HL-60 (cell line): ENCODE measurements at places on chromosomes 1 and 21.

GRCh38 chr21:39658066-39658465 is 45.3 kb downstream of the B3GALT5 start:
- no peak for DNase-seq

DNA sequence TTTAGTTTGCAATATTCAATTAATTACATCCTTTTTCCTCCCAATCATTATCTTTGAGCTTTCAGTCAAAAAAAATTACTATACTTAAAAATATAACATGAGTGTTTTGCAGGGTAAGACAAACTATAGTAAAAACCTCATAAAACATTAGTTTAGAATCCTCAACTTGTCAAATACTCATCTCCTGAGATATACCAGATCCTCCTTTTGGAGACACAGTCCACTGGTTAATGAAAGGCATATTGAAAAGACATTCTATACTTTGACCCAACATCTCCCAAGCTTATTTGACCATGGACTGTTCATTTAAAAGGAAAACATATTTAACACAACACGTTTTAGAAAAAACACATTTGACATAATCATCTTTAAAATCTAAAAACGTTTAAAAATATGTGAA is 52.8 kb downstream of the NRIP1 start:
- no peak for DNase-seq

DNA sequence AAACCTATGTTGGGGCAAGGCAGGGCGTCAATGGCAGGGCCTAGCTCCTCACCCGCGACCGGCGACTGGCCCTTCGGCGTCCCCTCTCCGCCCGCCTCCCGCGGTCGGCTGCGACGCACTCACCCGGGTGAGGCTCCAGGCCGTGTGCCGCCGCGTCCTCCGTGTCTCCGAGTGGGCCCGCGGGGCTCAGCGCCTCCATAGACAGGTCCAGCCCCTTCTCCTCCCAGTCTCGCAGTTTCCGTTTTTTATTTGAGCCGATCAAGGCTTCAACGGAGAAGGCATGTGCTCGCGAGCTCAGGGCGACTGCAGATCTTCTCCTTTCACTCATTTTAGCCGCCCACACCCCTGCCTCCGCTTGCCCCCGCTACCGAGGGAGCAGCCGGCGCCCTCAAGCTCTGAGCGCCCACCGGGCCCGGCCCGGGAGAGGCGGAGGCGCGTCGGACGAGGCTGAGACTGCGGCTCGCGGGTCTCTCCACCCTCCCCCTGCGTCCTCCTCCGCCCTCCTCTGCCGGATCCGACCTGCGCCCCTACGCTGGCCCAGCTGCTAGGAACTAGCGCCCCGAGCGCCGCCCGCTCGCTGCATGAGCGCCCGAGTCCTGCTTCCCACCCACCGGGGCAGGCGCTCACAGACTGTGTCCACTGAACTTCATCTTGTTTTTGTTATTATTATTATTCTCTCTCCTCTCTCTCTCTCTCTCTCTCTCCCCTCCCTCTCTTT is 516 bp downstream of the TBX15 start:
- no peak for DNase-seq

GRCh38 chr1:38727684-38728584 is 131.6 kb downstream of the RRAGC start:
- DNase-seq: no peak

- no peak for DNase-seq
Measured at GRCh38 chr1:198889101-198889500, 250.3 kb downstream of the PTPRC start.

- DNase-seq: no peak
Measured at GRCh38 chr1:156859523-156860112, 701 bp upstream of the INSRR start.

DNA sequence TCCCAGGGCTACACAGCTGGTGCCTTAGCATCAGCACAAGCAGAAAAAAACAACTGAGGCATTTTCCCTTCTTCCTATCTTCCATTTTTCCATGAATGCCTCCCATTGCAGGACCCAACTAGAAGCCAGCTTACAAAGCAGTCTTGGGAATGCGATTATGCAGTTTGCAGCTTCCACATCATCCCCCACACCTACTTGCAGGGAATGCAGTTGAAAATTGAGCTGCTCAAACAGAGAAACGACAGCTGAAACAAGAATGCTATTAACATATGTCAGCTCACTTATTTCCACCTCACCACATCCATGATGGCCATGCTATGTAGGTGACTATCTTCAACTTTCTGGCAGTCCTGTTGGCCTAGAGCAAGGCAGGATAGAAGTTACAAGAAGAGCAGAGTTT is 150.6 kb upstream of the KCTD3 start:
- DNase-seq: no peak

DNA sequence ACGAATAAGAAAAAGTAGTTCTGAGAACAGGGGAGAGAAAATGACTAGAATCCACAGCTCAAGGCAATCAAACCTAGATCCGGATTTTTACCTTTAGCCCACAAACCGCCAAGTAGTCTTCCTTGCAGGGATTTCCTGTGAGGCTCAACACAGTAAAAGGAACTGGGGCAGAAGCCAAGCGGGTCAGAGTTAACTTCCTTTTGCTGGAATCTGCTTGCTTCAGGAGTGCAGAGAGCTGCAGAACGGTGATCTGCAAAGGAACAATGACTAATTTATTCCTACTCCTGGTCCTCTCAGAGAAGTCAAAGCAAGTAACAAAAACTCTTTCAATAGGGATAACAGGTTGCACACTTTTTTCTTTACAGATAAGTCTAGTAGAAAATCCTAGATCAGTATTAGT is 53.4 kb downstream of the UBR4 start:
- DNase-seq: peak; percentile 59

GRCh38 chr1:23561813-23562100 is 2.5 kb upstream of the ID3 start:
- no peak for DNase-seq

DNA sequence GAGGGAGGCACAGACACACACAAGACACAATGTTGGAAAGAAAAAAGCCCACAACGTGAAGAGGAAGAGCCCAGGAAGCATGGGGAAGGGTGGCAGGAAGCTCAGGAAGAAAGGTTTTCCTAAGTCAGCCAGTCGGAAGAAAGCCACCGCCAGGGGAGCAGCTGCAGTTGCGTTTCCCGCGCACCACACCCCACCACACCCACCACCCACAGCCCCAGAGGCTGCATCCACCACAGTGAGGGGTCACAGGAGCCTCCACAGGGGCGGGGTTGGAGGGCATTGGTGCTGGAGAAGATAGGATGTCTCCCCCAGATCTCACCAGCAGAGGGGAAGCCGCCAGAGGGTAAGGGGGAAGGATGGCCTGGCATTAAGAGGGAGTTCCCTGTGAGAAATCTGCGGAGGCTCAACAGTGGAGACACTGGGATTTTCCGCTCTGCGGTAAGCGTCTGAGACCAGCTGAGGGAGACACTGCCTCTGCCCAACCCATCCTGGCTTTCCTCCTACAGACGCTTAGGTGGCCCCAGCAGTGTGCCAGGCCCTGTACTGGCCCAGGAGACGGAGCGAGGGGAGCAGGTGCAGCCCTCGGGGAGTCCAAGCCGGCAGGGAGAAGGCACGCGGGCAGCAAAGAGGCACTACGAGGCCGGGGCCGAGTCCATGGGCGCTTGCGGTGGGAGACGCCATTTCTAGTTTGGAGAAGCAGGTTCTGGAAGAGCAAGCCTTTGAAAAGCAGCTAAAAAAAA is 19.8 kb downstream of the PGLYRP3 start:
- DNase-seq: no peak

DNA sequence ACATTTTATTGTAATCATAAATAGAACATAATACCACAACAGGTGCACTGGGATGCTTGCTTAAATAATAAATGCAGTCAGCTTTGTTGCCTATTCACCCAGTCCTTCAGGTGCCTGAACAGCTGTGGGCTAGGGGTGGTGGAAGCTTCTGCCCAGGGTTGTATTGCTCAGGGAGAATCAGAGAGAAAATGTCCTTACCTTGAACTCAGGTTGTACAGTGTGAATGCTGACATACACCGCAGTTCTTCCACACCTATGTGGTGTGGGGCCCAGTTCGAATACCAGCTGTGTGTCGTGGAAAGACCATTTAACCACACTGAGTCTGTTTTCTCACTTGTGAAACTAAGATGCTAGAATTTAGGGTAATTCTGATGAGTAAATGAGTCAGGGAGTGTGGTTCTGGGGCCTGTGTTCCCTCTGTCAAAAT is 115.7 kb upstream of the ATP1A1 start:
- DNase-seq: no peak

GRCh38 chr21:44485254-44485793 is 30.0 kb downstream of the LRRC3 start:
- DNase-seq: no peak

DNA sequence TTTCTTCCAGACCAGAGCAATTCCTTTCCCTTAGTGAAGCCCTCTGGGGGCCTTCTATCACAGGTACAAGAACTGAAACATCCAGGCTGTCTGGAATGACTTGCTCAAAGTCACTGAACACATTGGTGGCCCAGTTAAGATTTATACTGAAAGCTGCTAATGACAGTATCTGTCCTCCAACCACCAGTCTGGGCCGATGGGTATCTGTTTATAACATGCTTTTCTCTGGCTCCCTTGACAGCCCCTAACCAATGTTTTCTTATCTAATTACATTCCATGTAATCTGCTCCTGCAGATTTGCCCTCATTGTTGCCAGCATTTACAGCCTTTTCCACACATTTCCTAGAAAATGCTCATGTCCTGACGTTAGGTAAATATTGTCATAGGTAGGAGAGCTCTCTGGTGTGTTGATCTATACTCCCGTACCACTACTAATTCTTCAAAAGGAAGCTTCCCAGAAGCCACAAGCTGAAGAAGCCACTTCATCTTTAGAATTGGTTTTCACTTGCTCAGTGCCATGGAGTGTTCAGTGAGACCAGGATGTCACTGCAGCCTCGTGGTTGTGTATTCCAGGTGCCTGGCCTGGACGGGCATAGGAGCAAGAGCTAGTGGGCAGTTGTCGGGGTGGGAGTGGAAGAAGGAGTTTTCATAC is 163.9 kb downstream of the TSEN15 start:
- no peak for DNase-seq

DNA sequence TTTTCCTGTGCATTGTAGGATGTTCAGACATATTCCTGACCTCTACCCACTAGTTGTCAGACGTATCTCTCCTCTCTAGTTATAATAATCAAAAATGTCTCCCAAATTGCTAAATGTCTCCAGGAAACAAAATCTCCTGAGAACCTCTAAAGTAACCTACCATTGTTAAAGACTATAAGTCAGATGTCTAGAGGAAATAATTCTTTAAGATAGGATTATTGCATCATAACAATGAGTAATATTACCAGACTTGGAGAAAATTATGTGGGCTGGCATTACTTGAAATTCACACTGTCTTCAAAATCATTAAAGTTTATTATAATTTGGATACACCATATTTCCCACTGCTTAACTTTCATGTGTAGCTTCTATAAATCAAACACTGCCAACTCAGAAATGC is 643.0 kb upstream of the ADGRL2 start:
- DNase-seq: no peak

DNA sequence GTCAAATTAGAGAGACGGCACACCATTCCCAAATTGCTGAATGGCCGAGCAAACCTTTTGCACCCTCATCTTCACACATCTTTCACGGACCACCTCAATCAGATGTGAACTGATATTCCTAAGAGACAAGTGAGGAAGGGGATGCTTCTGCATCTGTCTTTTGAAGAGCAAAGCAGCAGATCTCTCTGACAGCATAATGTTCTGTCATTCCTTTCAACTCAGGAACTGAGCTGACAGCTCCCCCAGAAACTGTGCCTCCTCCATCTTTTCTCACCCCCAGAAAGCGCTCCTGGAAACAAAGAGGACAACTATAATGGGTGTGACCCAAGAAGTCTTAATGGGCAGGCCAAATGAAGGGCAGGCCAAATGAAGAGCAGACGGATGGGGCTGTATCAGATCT is 256.4 kb downstream of the C1orf94 start:
- DNase-seq: no peak

- DNase-seq: no peak
Measured at GRCh38 chr21:16504281-16504680, 774.5 kb downstream of the USP25 start.

GRCh38 chr1:31725777-31726535 is 22.1 kb upstream of the COL16A1 start:
- DNase-seq: no peak

DNA sequence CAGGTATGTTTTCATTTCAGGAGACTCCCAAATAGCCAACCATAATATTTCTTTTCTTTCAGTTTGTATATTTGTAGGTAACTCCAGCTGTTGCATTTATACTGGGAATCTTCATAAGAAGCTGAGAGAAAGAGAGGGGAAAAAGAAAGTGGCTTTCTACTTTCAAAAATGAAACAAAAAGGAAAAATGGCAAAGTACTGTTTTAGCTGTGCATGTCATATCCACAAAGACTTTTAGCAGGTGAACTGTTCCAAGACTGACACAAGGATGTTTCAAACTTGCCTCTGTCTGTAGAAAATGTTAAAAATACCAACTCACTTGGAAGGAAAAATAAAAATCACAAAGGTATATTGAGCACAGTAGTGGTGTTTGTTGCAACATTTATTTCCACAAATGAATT is 41.9 kb upstream of the CACYBP start:
- DNase-seq: no peak

- DNase-seq: no peak
Measured at GRCh38 chr21:35217504-35218060, 168.5 kb upstream of the RUNX1 start.

DNA sequence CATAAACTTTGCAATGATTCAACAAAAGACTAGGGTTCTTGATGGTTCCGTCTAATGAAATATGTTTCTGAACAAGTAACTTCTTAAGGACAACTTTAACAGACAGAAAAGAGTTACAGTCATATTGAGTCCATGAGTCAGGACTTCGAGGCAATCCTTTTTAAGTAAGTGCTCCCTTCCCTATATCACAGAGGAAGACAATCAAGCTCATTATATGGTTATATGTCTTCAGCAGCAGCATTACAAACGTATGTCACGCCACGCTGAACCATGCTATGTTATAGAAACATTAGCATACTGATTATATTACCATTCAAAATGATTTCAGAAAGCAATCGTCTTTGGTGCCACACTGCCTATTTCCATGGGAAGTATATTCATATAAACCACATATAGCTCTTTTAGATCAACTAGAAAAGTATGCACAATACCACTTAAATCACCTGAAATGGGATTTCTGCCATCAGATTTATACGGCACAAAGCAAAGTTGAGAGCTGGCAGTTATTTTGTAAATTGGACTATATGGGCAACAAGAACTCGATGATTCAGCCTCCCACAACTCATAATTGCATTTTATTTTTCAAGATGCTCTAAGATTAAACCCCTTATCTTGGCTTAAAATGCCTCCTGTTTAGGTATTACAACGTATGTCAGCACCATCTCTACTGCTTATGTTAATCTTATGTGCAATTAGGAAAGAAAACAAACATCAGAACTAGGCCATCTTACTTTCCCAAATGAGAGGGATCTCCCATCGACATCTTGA is 111.3 kb upstream of the SAMSN1 start:
- no peak for DNase-seq
